ENCODE measurements at places on chromosomes 7 and 10. TPM values are rescaled to one million over a fixed set of nuclear protein-coding genes. Genes with fewer than 3 reads are reported as not detected.

GRCh38 chr10:124194199-124194824, 100.9 kb upstream of the CHST15 start:
- no peak for DNase-seq

DNA sequence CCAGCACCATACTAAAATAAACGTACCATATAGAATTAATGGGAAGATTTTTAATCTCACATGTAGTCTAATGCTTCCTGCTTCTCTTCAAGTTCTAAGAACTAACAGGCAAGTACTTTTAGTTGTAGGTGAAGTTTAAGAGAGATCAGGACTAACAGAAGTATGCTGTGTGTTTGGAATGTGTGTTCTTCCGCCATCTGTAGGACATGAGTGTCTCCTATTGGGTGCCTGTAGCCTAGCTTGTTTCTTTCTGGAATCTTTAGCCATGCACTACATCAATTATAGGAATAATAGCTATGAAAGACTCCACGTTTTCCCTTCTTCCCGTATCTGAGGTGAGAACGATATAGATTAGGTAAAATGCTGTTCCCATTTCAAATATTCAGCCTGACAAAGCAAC, 140.2 kb upstream of the AHR start:
- peak; percentile 2 for DNase-seq

DNA sequence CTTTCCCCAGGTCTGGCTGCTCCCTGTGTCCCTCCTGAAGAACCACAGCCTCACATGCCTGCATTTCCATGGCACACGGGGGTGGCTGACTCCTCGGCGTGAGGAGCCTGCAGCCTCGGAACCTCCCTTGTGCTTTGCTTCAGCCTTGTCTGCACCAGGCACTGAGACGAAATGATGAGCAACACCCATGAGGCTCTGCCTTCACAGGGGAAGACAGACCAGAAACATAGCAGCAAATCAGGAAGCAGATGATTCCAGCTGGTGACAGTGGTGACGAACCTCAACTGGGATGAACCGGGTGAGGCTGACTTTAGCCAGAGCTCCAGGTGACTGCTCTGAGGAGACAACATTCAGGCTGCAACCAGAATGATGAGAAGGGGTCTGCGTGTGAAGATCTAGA, 84.5 kb upstream of the SMNDC1 start:
- DNase-seq: no peak

GRCh38 chr10:78358982-78359381, 325.3 kb downstream of the RPS24 start:
- DNase-seq: no peak

DNA sequence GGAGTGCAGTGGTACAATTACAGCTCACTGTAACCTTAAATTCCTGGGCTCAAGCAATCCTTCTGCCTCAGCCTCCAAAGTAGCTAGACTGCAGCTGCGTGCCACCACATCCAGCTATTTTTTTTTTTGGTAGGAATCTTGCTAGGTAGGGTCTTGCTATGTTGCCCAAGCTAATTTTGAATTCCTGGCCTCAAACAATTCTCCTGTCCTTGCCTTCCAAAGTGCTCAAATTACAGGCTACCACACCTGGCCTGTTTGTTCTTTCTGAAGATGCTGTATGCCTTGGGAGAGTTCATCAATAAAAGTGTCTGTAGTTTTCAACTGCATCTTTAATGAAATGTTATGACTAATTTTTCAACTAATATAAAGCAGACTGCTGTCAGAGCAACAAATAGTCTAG, 452 bp downstream of the SAMD9 start:
- DNase-seq: no peak

Gene PGAM2
- 0.53 TPM for total RNA-seq

GRCh38 chr10:111429288-111430028, 352.6 kb downstream of the ADRA2A start:
- no peak for DNase-seq

DNA sequence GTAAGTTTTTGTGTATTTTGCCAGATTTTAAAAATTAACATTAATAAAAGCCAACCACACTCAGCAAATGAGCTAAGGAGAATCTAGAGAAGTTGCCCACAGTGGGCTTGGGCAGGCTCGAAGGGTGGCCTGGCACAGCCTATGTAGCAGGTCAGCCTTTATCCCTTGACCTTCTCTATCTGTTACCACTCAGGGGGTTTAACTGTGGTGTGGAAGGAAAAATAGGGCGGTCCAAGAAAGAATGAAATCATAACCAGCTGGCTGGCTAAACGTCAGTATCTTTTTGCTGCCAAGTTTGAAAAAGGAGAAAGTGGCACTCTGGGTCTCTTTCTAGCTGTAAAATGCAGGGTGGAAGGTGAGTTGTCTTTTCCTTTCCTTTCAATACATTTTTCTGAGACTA, 130.3 kb upstream of the ASAH2 start:
- no peak for DNase-seq

GRCh38 chr7:78063758-78064157, 265.2 kb downstream of the PHTF2 start:
- no peak for DNase-seq

DNA sequence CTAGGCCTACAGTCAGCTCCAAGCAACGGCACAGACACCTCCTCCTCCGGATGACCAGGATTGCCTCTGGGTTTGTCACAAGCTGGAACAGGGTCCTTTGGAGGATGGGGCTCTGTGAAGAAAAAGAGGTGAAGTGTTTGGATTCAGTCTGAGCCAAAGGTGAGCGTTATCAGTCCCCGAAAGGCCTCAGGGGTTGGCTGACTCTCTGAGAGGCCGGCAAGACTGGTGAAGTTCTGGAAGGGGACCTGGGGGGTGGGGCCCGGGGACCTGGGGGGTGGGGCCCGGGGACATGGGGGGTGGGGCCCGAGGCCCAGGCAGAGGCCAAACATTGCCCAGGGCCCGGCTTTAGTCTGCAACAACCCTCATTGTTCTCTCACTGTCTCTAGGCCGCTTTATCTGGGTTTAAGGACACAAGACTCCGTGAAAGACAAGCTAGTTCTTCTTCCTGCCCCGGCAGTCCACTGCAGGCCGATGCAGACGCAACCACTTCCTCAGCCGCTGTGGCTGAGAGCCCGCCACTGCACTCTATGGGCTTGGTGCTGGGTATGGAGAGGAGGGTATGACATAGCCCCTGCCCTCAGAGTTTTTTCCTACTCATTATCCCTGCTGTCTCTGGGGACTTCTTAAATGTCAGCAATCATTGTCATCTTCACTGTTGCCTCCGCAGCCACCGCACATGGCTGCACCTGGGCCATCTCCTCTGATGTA, 27.4 kb upstream of the PSAP start:
- no peak for DNase-seq

GRCh38 chr10:68424454-68425014, 17.5 kb upstream of the RUFY2 start:
- DNase-seq: no peak

Gene CALD1
- total RNA-seq: 102 TPM

Gene ARF5
- 207 TPM for total RNA-seq

Gene GCK
- total RNA-seq: 0.53 TPM

GRCh38 chr7:142437741-142438140, 179.9 kb upstream of the PRSS58 start:
- DNase-seq: no peak

Data from bronchial epithelial cell (primary cell).